ENCODE measurements at places on chromosomes 1 and 21.
A peak's percentile ranks its signal among the peaks of the same experiment; 100 is the strongest.

- DNase-seq, result no peak
These were observed 8.5 kb downstream of the HLX start for GRCh38 chr1:220887520-220888416.

DNA sequence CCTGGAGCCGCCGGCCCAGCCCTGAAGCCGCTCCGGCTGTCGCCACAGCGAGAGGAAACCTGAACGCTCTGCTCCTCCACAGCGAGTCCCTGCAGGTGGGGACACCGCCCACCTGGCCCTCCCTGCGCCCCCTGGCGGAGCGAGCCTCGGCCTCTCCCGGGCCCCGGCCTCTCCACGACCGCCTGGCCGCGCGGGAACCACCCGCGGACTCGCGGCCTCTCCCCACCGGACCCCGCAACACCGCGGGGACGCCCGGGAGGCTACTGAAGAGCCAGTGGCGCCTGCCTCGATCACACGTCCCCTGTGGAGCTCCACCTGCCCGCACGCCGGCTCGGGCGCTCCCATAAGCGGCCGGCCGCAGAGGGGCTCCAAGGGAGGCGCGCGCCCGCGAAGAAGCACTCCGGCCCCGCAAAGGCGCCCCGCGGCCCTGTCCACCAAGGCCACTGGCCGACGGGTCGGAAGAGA lies 109.6 kb downstream of the KCNN3 start:
- DNase-seq, result peak; percentile 82

- DNase-seq, result no peak
These were observed 8.2 kb downstream of the UMODL1 start for GRCh38 chr21:42079008-42079938.

GRCh38 chr1:180230416-180230790 lies 339 bp downstream of the LHX4 start:
- DNase-seq, result no peak

GRCh38 chr1:1324524-1325287 lies at the start of the genes CPTP and INTS11:
Gene CPTP, plus strand, starts transcription at chr1:1324802. Its CDS starts 2,109 bp downstream, at chr1:1326911.
Gene INTS11, minus strand, starts transcription at chr1:1324660. Its CDS starts 52 bp downstream, at chr1:1324608.
- peak; percentile 95 for DNase-seq

- DNase-seq, result no peak
These were observed 142.5 kb downstream of the SYT2 start for GRCh38 chr1:202567738-202568137.

GRCh38 chr1:14737561-14738094 lies 139.1 kb downstream of the KAZN start:
- no peak for DNase-seq

DNA sequence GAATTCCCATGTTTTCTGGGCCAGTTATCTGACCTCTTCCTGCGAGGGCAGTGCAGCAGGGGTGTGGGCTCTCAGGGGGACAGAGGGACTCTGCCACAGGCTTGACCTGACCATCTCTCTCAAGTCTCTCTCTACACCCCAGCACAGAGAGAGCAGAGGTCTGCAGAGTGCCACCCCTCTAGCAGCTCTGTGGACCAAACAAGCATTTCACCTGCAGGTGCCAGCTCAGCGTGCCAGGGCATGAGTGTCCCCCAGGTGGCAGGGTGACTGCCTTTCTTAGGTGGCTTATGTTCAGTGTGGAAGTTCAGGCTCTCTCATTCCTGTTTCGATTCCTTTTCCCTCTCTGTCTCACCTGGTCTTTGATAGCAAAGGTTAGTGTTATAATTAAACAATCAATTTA lies 191.3 kb downstream of the CACNA1E start:
- DNase-seq, result no peak

- no peak for DNase-seq
These were observed 37.0 kb downstream of the PGM1 start for GRCh38 chr1:63630238-63630637.

All from CD4-positive, alpha-beta T cell treated with Interleukin-21 for 1 hour (primary cell).